Thyroid gland (tissue), 4 donors: ENCODE measurements at places on chromosomes 2 and 18. TPM values are rescaled to one million over a fixed set of nuclear protein-coding genes. Genes with fewer than 3 reads are reported as not detected.

DNA sequence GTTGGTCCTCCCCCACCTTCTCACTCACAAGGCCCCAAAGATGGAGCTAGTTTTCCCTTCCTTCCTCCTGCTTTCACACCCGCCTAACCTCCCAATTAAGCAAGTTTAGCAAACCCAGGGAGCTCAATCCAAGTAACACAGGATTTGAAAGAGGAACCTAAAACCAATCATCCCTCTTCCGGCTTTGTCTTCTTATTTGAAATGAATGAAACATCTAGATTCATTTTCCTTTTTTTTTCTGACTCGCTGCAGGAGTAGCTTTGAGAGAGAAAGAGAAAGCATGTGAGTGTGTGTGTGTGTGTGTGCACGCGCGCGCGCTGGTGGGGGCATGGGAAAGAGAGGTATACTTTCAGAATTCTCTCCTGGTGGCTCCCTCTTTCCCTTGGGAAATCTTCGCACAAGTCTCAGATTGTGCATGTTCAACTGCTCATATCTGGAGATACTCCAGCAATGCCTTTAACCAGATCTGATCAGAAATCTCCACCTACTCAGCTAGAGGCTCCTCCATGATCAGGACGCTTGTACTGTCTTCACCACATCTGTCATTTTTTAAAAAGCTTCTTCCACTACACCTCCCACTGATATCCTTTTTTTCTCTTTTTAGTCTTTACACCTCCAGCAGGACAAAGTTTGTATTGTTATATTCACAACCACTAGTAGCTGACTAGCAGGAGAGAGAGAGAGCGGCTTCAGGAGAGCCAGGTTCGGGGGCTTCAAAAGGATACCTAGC lies 1.7 kb downstream of the SLC8A1 start:
- no peak overlapping the region for H3K4me3 ChIP-seq
- DNase-seq = no peak
- H3K4me1 ChIP-seq = no peaks in the 10 kb centered on the region
- no peaks in the 10 kb centered on the region for H3K27me3 ChIP-seq
- no peak overlapping the region for H3K27ac ChIP-seq
- no peaks in the 10 kb centered on the region for H3K36me3 ChIP-seq

DNA sequence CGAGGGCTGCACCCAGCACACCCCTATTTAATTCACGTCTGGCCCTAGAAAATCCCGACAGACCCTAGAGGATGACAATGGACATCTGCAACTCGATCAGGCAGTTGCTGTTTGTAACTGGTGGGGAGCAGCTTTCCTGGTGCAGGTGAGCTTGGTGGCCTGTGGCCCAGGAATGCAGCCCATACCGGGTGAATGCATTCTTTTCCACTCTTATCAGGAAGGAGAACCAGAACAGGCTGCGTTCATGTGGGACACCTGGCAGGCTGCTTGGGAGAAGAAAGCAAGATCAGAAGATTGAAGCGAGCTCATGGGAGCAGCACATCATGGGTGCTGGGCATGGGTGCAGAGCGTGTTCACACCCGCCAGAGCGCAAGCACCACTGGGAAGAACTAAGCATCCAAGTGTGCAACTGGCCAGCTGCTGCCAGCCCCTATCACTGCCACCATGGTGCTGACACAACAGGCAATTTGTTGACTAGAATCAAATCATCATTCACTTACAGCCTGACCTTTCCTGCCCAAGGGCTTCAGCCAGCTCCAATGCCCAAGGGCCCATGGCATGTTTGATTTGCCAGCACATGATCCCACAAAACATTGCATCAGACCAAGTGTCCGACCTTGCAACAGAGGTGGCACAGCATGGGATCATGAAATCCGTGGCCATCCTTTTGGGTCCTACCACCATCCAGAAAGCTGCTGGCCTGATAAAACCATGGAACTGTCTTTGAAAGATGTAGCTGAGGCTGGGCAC lies 241.7 kb upstream of the ID2 start:
- H3K4me1 ChIP-seq = no peaks in the 10 kb centered on the region
- H3K36me3 ChIP-seq = no peaks in the 10 kb centered on the region
- DNase-seq = no peak
- H3K4me3 ChIP-seq = no peak overlapping the region
- H3K27ac ChIP-seq = no peak overlapping the region

DNA sequence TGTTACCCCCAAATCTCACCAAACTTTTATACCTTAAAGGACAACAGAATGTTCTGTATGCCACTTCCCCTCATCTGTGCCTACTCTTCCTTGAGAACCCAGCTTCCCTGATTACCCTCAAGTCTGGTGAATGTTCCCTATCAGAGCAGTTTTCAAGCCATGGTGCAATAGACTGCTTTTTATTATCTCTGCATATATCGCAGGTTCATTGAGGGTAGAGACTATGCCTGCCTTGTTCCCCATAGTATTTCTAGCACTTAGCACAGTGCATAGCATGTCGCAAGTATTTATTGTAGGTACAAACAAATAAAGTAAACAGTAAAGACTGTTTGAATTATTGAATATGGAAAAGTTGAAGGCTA lies 146.6 kb downstream of the HAUS1 start:
- H3K4me3 ChIP-seq = no peak overlapping the region
- H3K27ac ChIP-seq = peak overlapping the region; percentile 58
- peaks cover 48% of the 10 kb centered on the region for H3K4me1 ChIP-seq

DNA sequence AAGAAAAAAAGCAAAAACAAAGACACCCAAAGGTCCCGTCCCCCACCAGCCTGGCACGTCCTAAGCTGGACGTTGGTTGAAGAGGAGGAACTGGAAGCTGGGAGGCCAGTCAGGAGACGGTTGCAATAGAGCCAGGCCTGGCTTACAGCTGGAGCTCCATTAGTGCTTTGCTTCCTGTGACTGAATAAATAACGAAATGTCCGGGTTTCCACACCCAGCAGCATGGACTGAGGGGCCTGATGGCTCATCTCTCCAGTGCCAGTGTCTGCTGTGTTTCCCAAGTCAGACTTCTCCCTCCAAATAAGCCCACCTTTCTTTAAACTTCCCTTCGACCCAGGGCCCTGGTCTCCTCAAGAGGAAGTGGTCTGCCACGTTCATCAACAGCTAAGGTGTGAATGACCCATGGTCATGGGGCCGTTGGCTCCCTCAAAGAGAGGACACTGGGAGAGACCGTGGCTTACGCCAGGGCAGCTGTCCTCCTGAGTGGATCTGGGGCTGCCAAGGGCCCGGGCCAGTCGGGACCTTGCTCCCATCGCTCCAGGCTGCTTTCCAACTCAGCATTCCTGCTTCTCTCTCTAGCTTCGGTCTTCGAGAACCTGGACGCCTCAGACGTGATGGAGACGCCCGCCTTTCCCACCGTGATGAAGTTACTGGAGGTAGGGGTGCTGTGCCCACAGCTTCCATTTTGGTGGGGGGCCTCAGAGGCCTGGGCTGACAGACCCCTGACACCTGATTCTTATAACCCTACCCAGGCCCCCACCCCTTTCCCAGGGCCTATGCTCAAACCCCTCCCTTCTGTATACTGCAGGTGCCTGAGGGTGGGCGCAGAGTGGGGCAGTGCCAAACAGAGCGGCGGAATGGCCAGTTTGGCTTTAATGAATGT lies 44.9 kb downstream of the MYO7B start:
- no peak for DNase-seq
- H3K27ac ChIP-seq = no peak overlapping the region
- H3K27me3 ChIP-seq = no peaks in the 10 kb centered on the region

GRCh38 chr2:64951306-64951953 lies 37.8 kb upstream of the SLC1A4 start:
- no peaks in the 10 kb centered on the region for H3K36me3 ChIP-seq
- H3K4me3 ChIP-seq = no peak overlapping the region
- no peak for DNase-seq
- no peaks in the 10 kb centered on the region for H3K27me3 ChIP-seq

- no peak overlapping the region for H3K27ac ChIP-seq
- H3K36me3 ChIP-seq = no peaks in the 10 kb centered on the region
- no peak overlapping the region for H3K4me3 ChIP-seq
- no peak for DNase-seq
Measured at GRCh38 chr2:127612111-127612822, 33.7 kb upstream of the GPR17 start.

GRCh38 chr2:26243470-26244308 lies 743 bp downstream of the HADHA start:
- peaks cover 41% of the 10 kb centered on the region for H3K4me1 ChIP-seq
- H3K27me3 ChIP-seq = no peaks in the 10 kb centered on the region
- H3K36me3 ChIP-seq = no peaks in the 10 kb centered on the region
- peak overlapping the region; percentile 98 for H3K27ac ChIP-seq
- DNase-seq = no peak

- H3K36me3 ChIP-seq = no peaks in the 10 kb centered on the region
- H3K27ac ChIP-seq = no peak overlapping the region
- no peak for DNase-seq
- no peak overlapping the region for H3K4me3 ChIP-seq
- H3K4me1 ChIP-seq = no peaks in the 10 kb centered on the region
Measured at GRCh38 chr2:229257985-229258384, 13.1 kb downstream of the PID1 start.

DNA sequence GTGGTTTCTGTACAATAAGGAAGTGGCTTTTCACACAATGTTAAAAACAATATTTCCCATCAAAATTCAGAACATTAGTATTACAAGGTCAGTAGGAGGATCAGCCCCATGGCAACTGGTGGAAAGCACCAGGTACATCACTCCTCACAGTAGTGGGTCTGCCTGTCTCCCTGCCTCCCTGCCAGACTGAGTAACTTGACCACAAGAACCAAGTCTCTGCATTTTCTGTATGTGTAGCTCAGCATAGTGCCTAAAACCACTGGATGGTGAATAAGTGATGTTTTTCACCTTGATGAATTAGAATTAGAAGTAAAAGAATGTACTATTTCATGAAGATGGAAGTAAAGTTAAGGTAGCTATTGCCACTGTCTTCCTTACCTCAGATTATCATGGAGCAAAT lies 4.1 kb upstream of the WDR7 start:
- no peaks in the 10 kb centered on the region for H3K4me1 ChIP-seq
- no peak for DNase-seq
- H3K27ac ChIP-seq = no peak overlapping the region
- no peaks in the 10 kb centered on the region for H3K36me3 ChIP-seq

Gene SP140
- total RNA-seq = 0.58 TPM
